ENCODE measurements at places on chromosomes 4 and X.

DNA sequence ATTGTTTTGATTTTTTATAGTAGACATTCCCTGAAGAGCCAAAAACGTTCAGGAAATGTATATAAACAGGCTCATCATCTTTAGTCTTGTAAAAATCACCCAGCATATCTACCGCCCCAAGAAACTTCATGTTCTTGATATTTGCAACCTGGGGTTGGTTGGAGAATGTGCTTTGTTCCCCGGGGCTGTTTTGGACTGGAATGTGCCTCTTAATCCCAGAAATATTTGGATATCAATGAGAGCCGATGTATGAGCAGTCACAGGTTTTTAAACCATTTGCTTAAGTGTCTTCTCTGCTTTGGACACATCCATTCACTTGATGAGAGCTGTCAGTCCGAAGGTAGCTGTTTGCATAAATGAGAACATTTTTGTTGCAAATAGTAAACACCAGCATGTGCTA lies 449.7 kb downstream of the PCDH7 start:
- no peak for DNase-seq

DNA sequence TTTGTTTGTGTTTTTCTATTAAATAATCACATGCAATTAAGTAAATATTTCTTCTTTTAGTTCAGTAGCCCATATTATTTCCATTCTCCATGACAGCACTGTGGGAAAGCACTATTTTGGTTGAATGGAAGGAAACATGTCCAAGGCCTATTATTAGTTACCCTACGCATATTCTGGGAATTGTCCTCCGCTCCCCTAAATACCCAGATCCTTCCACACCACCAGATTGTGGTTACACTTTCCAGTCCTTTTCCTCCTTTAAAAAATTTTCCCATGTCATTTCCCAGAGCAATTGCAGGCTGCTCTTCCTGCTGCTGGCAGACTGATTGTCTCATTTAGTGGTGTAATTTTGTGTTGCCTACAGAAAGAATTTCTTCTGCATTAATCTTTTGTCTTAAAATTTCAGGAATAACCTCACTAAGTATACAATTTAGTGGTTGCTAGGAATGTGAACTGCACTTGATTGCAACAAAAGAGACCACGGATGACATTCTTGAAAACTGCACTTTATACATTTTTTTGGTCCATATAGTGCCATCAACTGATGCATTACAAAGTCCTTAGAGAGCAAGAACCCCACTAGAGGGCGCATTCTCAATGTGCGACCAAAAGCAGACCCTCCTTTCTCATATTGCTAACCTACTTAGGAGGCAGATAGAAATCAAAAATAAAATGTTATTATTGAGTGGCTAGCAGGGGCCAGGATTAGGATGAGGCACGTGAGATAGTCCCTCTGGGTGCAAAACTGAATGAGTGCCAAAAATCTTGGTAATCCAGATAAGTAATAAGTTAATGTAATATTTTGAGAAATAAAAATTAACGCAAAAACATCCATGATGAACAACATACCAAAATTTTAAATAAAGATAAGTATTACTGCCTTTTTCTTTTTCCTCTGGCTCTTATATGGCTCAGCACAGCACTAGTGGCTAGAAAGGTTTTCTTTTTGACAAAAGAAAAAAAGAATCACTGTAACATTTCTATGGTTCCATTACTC lies 98.8 kb upstream of the IQCM start:
- no peak for DNase-seq

DNA sequence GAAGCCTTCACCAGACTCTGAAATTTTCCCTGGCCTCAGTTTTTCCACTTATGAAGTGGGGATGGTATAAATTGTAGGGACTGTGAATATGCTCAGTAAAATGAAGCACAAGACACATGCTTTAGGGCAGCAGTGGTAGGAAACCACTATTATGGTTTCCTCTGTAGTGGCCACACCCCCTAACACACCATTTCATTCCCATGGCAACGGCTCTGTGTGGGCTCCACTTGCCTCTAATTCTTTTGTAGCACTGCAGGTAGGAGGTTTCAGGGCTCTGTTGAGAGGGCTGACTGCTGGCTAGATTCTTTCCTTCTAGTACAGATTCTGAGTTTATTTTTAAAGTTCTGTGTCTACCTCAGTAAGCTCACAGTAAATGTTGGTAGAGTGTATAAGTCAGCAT lies 3.5 kb upstream of the VMA21 start:
- peak; percentile 18 for DNase-seq

- no peak for DNase-seq
These were observed 29.5 kb upstream of the ZCCHC13 start for GRCh38 chrX:74274516-74274915.

GRCh38 chr4:2241003-2241402 lies 918 bp downstream of the HAUS3 start:
- DNase-seq: no peak

- DNase-seq: no peak
These were observed 867.7 kb upstream of the AGA start for GRCh38 chr4:178309890-178310289.

DNA sequence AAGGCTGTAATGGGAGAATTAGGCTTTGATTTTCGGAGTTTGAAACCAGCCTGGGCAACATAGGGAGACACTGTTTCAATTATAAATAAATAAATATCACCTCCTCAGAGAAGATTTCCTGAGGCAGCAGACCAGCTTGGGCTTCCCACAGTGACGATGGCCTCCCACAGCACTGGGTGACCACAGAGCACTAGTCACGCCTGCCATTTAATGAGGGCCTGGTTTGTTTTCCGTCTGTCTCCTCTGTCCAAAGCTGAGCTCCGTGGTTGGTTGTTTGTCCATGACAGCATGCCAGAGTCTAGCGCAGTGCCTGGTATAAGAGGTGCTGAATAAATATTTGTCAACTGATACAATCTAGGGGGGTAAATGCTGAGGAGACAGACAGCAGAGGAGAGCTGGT lies 10.4 kb upstream of the PDGFRA start:
- no peak for DNase-seq

DNA sequence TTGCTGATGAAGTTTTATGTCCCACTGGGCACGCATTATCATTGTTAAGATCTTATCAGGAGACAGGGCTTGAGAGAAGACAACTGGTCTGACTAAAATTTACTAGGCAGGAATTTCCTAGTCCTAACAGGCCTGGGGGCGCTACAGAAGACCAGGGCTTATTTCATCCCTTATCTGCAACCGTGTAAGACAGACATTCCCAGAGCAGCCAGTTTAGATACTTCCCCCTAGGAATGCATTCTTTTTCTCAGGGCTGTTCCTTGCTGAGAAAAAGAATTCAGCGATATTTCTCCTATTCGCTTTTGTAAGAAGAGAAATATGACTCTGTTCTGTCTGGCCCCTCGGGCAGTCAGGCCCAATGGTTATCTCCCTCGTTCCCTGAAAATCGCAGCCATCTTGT lies 93.8 kb downstream of the TLL1 start:
- DNase-seq: no peak

DNA sequence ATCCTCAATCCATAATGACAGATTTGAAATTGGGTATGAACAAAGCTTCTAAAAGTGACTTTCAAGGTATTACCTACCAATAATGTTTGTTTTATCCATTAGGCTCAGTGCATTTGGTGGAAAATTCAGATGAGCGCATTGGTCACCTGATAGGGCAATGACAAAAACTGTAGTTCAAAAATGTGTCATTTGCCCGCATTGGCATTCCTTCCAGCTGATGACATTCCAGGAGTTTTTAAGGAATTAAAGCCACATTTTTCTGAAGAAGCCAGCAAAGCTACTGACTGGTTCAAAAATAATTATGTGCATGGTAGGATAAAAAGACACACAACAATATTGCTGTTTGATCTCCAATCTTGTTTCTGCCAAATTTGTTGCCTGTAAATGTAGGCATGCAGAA lies 473.4 kb upstream of the CPEB2 start:
- DNase-seq: no peak

- no peak for DNase-seq
These were observed 63.4 kb downstream of the LCORL start for GRCh38 chr4:17958181-17958580.

DNA sequence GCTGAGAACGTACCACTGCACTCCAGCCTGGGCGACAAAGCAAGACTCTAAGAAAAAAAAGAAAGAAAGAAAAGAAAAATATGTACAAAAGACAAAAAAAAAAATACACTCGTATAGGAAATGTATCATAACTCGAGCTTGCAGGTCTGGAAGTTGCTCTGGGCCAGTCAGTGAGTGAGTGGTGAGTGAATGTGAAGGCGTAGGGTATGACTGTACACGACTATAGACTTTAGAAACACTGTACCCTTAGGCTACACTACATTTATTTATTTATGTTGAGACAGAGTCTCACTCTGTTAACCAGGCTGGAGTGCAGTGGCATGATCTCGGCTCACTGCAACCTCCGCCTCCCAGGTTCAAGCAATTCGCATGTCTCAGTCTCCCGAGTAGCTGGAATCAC lies 29.4 kb downstream of the EVC2 start:
- DNase-seq: no peak

- DNase-seq: no peak
These were observed at the start of gene GDPD2 for GRCh38 chrX:70422851-70423341. GDPD2 (plus strand) TSS chrX:70423314; CDS start chrX:70424985, 1,671 bp downstream.

All from stimulated activated CD8-positive, alpha-beta memory T cell treated with anti-CD3 and anti-CD28 coated beads, Interleukin-4, amount 100 ng/mL, for 4 hours (primary cell).